ENCODE measurements at places on chromosomes 3 and 15.
A peak's percentile ranks its signal among the peaks of the same experiment; 100 is the strongest.

DNA sequence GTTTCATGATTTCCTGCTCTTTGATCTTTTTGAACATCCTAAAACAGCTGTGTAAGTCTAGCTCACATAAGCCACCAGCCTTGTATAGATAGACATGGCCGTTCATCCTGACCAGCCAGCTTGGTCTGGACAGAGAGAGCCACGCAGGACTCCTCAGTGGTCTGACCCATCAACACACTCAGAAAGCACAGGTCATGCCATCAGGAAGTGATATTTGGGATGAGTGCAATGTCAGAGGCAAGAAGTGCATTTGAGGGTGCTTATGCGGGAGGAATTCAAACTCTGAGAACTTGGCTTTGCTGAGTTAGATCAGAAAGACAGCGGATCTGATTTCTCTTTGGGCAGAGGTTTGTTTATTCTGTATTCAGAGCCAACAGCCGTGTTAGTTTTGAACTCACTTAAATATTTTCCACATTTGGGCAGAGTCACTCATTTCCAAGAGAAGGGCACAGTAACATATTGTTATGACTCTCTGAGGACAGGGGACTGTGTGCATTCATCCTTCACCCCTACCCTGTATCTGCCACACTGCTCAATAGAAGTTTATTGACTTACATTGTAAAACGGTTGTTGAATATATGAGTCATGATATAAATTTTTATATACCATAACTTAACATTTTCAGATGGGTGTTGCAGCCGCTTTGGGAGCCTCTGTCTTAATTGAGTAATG lies 225.3 kb upstream of the LYSMD4 start:
- DNase-seq = no peak

DNA sequence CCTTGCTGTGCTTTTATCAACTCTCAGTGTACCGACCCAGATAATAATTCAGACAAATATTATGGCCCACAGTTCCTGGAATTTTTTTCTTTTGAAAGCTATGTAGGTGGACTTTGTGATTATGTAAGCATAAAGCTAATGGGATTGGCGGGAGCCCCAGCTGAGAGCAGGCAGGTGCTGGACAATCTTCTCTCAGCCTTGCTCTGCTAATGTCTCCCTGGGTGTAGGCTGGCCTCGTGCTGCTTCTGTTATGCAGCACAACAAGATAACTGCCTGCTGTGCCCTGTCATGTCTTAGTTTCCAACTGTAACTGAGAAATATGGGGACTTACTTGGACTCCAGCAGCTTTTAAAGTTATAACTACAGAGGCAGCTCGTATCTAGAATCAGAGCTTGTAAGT lies 415.0 kb downstream of the PDCD6IP start:
- no peak for DNase-seq

- DNase-seq = no peak
Measured at GRCh38 chr15:91537856-91538255, 315.7 kb upstream of the SLCO3A1 start.

DNA sequence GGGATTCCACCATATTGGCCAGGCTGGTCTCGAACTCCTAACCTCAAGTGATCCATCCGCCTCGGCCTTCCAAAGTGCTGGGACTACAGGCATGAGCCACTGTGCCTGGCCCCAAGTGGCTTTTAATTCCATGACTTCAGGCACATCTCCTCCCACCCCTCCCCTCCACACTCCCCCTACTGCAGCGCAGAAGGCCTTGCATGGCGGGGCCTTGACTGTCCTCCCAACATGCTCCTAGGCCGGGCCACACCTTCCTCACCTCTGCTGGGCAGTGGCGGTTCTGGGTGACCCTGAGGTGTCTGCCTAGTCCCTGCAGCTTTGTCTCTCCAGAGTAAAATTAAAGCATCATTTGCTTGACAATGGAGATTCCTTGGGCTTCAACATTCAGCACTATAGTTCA lies 6.9 kb downstream of the LYSMD4 start:
- DNase-seq = no peak

DNA sequence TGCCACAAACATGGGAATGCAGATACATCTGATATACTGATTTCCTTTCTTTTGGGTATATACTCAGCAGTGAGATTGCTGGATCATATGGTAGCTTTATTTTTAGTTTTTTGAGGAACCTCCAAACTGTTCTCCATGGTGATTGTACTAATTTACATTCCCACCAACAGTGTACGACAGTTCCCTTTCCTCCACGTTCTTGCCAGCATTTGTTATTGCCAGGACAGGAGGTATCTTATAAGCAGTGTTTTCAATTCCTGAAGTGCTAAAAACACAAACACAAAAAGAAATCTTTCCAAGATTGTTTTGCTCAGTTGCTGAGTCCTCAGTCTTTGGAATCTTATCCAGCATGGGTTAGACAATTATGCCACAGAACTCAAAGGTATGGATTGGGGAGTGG lies 13.5 kb downstream of the GTF2E1 start:
- no peak for DNase-seq

DNA sequence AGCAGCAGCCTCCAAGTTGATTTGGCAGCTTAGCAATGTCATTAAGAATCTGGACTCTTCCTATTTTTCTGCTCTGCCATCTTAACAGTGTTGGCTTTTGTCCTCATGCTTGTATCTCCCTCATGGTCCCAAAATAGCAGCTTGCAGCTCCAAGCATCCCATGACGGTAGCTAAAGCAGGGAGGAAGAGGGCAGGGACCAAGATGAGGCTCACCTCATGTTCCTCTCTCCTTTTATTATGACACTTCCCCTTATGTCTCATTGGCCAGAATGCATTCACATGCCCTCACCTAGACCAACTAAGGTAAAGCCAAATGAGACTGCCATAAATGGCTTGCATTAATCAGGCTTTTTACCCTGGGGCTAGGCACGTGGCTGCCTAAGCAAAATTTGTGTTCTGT lies 382.4 kb downstream of the SHQ1 start:
- DNase-seq = no peak

DNA sequence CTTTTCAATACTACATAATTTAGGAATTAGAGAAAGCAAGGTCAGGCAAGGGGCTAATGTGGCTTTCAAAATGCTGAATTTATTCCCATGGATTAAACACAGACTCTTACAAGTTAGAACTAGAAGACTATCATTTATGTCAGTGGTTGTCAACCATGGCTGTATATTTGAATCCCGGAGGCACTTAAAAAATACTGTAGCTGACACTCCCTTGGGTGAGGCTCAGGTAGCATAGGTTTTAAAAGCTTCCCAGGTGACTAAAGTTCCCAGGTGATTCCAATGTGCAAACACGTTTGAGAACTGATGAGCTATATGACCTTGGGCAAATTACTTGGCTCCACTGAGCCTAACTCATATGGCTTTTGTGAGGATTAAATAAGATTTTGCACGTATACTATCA lies 29.6 kb downstream of the AAGAB start:
- DNase-seq = no peak

GRCh38 chr3:56748663-56749231 lies 53.0 kb downstream of the ARHGEF3 start:
- no peak for DNase-seq

GRCh38 chr15:38707802-38708671 lies 143.4 kb upstream of the RASGRP1 start:
- peak; percentile 60 for DNase-seq

- DNase-seq = peak; percentile 33
Measured at GRCh38 chr3:50274371-50275104, 4.3 kb upstream of the LSMEM2 start.

DNA sequence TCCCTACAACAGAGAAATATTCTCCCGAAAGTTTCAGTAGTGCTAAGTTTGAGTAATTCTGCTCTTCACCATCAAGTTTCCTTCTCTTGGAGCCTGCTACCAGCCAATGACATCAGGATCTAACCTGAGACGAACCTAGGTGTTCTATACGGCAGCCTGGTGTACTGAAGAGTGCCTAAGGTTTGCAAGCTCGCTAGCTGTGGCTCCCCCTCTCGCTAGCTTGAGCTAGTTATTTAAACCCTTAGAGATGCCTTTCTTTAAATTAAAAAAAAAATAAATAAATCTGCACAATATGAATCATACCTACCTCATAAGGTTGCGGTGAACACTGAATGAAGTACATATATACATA lies 1.4 kb upstream of the COL8A1 start:
- peak; percentile 72 for DNase-seq

DNA sequence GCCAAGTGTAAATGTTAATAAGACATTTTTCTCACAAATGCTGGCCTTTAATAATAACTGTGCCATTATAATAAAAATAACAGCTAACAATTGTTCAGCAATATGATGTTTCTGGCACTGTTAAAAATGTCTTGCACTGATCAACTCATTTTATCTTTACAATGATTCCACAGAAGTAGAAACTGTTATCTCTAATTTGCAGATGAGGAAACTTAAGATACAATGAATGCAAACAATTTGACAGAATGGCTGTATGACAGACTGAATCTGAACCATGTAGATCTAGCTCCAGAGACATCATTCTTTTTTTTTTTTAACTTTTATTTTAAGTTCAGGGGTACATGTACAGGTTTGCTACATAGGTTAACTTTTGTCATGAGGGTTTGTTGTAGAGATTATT lies 755.0 kb downstream of the TBL1XR1 start:
- DNase-seq = no peak

GRCh38 chr3:174541708-174542315 lies 317.3 kb upstream of the NAALADL2 start:
- no peak for DNase-seq

- no peak for DNase-seq
Measured at GRCh38 chr3:26422415-26422814, 200.2 kb upstream of the LRRC3B start.

- DNase-seq = no peak
Measured at GRCh38 chr3:191301782-191302411, 27.3 kb upstream of the CCDC50 start.

DNA sequence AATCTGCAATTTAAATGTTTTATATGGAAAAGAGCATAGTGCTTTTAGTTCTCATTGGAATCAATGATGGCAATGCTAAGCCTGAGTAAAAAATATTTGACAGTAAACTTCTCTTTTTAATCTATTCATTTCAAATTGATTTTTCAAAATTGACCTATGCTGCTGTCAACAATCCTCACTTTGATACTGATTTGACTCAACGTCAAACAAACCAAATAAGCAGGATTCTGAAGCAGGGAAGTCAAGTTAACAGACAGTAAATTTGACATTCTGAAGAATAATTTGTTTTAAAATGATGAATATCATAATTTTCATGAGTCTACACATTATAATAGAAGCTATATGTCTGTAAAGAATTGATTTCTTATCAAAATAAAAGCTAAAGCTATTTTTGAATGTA lies 1053.1 kb downstream of the DIPK2A start:
- no peak for DNase-seq

- DNase-seq = no peak
Measured at GRCh38 chr15:80211976-80212375, 40.0 kb downstream of the CTXND1 start.

- DNase-seq = no peak
Measured at GRCh38 chr3:9037144-9037711, 74.0 kb upstream of the RAD18 start.

- DNase-seq = no peak
Measured at GRCh38 chr3:98599647-98600411, 6.4 kb upstream of the CPOX start.

DNA sequence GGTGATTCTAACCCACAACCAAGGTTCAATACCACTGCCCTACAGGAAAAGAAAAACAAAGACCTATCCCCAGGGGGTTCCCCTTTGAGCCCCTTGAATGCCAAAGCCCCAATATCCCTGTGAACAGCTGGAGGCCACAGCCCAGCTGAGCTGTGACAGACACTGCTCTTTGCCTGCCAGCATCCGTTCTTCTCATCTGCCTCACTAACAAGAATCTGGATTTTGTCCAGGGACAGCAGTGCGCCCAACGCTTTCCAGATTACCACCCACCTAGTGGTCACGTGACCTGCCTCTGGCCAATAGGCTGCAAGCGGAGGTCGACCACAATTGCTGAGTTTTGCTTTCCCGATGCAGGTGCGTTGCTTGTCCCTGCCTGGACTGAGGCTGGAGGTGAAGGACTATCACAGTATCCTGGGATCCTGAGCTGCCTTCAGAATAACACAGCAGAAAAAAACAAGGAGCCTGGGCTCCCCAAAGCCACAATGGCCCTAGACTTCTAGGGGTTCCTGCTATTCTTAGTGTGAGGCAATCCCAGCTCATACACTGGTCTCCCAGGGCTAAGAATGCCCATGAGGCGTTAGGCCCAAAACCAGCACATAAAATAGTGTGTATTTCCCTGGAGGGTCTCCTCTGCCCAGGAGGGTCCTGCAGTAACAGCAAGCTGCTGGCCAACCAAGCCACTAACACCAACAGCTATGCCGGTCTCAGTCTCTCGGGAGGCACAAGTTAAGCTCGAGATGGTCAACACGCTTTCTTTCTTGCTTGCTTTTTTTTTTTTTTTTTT lies 13.8 kb downstream of the BDH1 start:
- no peak for DNase-seq

DNA sequence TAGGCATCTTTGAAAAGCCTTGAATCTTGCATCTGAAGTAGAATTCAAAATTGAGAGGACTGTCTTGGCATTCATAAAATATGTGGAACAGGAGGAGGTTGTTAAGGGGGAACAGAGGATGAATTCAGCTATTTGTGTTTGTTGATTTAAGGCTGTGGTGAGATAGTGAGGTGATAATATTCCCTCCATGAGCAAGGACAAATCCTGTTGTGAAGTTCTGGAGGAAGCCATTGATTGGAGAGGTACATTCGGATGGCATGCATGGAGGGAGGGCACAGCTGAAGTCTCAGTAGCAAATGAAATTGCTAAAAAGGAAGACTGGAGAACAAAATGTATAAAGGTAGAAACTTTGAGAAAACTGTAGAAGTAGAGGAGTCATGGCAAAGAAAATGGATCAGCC lies 443.8 kb downstream of the NLGN1 start:
- DNase-seq = no peak

GRCh38 chr15:34154725-34155204 lies 52.9 kb downstream of the PGBD4 start:
- peak; percentile 42 for DNase-seq

GRCh38 chr3:106299300-106300098 lies 430.7 kb upstream of the CBLB start:
- DNase-seq = no peak

Measured in kidney glomerular epithelial cell (primary cell).